ENCODE measurements at places on chromosomes 2 and 18. TPM values are rescaled to one million over a fixed set of nuclear protein-coding genes. Genes with fewer than 3 reads are reported as not detected.

DNA sequence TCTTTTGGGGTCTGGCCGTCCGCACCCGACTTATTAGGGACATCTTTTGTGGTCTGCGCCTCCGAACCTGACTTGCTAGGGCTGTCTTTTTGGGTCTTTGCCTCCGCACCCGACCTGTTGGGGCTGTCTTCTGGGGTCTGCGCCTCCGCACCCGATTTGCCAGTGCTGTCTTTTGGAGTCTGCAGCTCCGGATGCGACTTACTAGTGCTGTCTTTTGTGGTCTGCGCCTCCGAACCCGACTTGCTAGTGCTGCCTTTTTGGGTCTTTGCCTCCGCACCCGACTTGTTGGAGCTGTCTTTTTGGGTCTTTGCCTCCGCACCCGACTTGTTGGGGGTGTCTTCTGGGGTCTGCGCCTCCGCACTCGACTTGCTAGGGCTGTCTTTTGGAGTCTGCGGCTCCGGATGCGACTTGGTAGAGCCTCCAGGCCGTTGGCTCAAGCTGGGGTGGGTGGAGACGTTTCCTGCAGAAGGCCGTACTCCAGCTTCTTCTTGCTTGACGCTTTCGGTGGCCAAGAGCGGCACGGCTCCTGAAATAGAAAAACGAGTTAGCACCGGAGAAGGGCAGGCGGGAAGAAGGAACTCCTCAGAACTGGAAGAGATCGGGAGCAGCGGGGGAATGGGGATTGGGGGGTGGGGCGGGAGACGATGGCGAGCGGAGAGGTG is 498 bp downstream of the TGOLN2 start:
- H3K27me3 ChIP-seq: no peaks in the 10 kb centered on the region
- peak overlapping the region; percentile 98 for H3K27ac ChIP-seq
- peaks cover 35% of the 10 kb centered on the region for H3K4me1 ChIP-seq
- peak; percentile 71 for DNase-seq
- H3K4me3 ChIP-seq: peak overlapping the region; percentile 98
- H3K36me3 ChIP-seq: peaks cover 45% of the 10 kb centered on the region

DNA sequence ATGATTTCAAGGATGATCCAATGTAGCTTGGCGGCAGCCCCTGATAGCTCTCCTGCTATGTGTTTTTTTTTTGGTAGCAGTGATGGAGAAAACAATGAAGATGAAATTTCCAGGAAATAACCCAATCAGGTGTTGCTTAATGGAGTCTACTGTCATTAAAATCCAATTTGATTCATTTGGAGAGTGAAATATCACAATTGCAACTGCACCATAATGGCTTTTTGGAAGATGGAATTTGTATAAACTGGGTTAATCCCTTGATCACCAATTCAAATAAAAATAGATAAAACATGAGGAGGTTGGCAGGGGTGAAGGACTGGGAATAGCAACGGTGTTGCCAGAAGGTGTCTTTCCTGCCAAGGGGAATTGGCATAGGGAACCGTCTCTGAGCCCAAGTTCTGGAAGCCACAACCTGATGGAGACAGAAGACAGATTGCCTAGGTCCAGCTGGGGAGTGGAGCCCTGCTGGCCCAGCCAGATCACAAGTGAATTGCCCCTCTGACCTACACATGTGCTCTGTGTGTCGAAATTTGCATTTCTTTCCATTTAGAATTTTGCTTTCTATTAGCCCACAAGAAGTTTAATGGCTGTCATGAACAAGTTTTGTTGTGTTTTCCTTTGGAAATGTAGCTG is 170.3 kb upstream of the SPRED2 start:
- H3K4me1 ChIP-seq: no peaks in the 10 kb centered on the region
- H3K27me3 ChIP-seq: peaks cover 8% of the 10 kb centered on the region
- H3K27ac ChIP-seq: no peak overlapping the region

VWA3B gene
- not detected for total RNA-seq

DAW1 gene
- not detected for total RNA-seq
